ENCODE measurements at places on chromosomes 5 and 9.

GRCh38 chr9:114969269-114969668, 38.9 kb upstream of the TNFSF8 start:
- no peak for DNase-seq

DNA sequence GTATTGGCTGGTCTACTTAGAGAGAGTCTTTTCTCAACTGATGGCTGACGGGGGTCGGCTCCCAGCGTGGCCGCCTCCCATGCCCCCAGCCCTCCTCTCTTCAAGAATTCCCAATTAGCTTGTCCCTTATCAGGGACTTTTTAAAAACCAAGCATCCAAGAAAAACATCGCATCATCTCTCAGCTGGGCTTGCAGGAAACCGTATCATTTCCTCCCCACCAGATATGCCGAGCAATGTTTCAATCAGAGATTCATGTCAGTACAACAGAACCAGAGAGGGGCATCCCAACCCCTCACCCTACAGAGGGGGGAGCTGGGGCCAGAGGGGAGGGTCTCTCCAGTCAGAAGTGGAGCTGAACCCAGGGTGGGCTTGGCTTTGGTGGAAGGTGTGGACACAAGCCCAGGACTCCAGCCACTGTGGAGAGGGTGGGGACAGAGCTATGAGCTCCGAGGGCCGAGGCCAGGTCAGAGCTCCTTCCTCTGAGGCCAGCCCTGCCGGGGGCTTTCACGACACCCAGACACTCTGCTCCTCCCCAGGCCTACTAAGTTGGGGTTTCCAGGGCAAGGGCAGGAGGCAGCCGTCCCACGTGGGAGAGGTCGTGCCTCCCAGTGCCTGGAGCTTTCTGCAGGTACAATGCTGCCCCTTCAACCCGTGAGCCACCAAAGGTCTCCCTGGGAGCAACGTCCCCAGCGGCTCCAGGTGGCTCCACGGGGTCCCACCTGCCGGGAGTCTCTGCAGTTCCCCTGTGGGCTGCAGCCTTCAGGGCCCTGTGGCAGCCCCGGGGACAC, 39.0 kb upstream of the TMEM250 start:
- DNase-seq, result no peak

- DNase-seq, result no peak
Measured at GRCh38 chr5:150119421-150120061, 33.2 kb upstream of the CSF1R start.

DNA sequence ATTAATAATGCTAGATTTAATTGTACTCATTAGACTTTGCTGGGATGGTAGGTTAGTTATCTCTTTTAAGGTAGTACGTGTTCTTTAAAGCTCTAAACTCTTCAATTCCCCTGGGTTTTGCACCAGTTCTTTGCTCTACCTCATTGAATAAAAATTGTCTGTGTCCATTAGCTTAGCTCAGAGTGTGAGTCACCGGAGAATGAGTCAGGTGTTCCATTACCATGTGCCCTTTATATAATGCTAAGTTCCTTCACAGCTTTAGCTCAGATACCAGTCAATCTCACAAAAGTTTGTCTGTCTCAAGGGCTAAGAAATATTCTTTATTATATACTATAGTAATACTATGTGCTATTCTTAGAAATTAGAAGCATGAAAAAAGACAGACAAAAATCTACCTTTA, 339.4 kb downstream of the PRELID2 start:
- DNase-seq, result no peak

GRCh38 chr5:14945450-14945849, 73.9 kb upstream of the ANKH start:
- DNase-seq, result no peak

GRCh38 chr5:67548520-67549295, 352.1 kb upstream of the CD180 start:
- DNase-seq, result no peak

- DNase-seq, result no peak
Measured at GRCh38 chr5:127906562-127907204, 176.9 kb upstream of the SLC12A2 start.

GRCh38 chr5:7488734-7489133, 92.8 kb downstream of the ADCY2 start:
- DNase-seq, result no peak

DNA sequence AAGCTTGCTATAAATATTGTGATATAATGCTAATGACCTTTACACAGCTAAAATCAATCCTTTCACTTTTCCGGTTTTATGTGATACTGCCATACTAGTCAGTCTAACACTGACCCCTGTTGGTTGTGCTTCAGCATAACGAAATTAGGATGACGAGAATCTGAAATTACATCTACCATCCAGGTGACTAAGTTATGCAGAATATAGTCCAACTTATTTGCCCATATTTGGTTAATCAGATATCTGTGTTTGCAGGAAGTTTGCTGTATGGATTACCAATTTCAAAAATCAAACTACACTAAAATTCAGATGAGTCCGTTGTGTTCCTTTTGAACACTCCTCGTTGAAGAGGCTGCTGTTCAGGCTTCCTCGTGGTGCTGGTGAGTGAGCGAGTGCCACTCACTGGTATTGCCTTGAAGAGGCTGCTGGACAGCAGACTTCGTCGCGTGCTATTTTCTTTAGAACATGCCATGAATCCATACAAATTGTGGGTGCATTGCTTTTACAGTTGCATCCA, 32.5 kb downstream of the TENT4A start:
- no peak for DNase-seq

GRCh38 chr5:110008131-110008530, 318.4 kb downstream of the MAN2A1 start:
- no peak for DNase-seq

DNA sequence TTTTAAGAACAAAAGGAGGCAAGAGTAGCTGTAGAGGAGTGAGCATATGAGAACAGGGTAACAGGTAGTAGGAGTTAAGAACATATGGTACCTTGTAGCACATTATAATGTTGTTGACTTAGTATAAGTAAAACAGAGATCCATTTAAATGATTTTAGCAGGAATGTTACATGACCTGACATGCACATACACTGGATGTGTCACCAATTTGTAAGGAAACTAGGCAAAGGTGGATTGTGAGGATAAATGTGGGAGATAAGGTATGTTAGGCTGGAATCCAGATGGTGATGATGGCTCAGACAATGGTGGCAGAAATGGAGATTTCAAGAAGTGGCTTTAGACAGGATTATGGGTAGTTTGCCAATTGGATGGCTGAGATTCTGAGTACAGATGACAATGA, 443.1 kb upstream of the DAB2 start:
- DNase-seq, result no peak

DNA sequence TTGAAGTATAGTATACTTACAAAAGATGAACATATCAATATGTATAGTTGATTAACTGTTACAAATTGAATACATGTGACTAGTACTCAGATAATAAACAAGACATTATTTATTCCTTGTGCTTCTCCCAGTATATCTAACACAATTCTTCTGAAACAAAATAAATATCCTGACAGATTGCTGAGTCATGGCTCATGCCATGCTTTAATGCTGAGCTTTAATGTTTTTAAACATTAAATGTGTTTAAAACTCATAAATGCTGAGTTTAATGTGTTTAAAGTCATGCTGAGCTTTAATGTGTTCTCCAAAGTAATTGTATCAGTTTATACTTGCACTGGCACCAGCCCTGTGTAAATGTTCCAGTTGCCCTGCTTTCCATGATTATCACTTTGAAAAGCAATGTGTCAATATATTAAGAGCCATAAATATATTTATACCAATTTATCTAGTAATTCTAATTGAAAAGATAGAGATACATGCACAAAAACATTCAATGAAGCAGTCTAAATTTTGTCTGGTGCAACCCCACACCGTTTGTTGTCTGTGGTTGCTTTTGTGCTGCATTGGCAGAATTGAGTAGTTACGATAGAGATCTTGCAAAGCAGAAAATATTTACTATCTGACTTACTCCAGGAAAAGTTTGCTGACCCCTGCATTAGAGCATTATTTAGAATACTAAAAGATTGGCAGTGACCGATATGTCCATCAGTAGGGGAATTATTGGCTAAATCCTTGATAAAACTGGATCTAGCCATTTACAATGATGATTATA, 15.7 kb downstream of the KIAA1958 start:
- DNase-seq, result no peak

GRCh38 chr9:132551556-132551955, 30.9 kb upstream of the BARHL1 start:
- DNase-seq, result no peak

- DNase-seq, result no peak
Measured at GRCh38 chr5:43037636-43038495, 2.3 kb downstream of the ANXA2R start.

DNA sequence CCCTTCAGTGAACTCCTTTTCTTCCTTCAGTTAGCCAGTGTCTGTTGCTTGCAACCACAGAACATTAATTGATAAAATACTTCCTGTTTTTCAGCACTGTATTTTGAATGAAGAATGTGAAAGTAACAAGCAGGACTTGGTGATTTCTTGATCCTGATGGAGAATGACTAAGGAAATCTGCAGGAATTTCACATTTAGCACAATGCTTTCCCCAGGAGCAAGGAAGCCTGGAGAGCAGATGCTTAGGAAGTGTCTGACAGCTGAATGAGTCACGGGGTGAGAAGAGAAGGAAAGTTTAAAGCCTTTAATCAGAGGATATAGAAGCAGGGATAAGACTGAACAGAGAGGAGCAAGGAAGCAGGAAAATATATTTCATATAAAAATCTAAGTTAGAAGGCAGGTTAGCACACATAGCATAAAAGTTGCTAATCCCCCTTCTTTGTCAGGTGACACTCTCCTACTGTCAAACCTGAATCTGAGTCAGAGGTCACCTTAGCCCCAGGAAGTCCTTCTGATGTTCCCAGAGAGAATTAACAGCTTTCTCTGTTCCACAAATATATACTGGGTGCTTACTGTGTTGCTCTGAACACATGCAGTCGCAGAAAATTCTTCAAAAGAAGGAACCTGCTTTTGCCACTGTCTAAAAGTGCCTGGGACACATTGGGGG, 59.7 kb downstream of the GNA14 start:
- DNase-seq, result no peak

DNA sequence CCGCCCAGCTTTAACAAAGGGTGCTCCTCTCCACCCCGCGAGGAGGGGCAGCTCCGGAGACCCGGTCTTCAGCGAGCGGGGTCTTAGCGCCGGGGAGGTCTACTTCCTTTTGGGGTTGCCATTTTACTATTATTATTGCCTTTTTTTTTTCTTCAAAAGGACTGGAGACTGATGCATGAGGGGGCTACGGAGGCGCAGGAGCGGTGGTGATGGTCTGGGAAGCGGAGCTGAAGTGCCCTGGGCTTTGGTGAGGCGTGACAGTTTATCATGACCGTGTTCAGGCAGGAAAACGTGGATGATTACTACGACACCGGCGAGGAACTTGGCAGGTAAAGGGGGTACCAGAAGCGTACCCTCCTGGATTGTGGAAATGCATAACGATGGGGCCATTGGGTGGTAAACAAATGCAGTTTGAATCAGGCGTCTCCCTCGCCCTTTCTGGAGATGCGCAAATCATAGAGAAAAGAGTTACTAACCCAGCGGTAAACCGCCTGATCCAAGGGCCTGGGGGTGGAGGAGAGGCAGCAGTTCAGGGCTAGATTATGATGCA, 1.2 kb downstream of the DAPK1 start:
- DNase-seq, result no peak

DNA sequence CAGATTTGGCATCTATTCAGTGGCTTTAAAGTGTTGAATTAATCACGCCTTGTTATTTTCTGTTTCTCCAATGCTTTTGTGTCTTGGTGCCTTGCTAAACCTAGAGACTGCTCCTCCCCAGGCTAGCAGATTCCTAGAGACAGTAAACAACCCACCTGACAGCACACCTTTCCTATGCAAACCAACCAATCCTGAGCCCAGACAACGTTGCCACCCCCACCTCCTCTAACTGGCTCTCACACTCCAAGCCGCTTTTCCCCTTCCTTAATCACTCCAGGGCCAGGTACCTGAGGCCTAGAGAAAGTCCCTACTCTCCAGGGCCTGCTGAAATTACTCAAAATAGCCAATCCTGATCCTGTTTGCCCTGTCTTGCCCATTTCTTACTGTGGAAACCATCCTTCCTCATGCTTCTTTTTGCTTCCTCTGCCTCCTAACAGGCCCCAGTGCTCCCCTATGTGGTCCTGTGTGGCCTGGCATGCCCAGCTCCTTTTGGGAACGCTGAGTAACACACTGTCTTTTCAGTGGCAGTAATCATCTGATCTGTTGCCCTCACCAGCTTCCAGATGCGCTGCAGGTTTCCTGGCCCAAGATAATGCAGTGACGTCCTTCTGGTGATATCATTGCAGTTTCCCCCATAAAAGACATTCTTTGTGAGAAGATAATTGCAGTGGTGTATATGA, 53.4 kb downstream of the GAS1 start:
- no peak for DNase-seq

DNA sequence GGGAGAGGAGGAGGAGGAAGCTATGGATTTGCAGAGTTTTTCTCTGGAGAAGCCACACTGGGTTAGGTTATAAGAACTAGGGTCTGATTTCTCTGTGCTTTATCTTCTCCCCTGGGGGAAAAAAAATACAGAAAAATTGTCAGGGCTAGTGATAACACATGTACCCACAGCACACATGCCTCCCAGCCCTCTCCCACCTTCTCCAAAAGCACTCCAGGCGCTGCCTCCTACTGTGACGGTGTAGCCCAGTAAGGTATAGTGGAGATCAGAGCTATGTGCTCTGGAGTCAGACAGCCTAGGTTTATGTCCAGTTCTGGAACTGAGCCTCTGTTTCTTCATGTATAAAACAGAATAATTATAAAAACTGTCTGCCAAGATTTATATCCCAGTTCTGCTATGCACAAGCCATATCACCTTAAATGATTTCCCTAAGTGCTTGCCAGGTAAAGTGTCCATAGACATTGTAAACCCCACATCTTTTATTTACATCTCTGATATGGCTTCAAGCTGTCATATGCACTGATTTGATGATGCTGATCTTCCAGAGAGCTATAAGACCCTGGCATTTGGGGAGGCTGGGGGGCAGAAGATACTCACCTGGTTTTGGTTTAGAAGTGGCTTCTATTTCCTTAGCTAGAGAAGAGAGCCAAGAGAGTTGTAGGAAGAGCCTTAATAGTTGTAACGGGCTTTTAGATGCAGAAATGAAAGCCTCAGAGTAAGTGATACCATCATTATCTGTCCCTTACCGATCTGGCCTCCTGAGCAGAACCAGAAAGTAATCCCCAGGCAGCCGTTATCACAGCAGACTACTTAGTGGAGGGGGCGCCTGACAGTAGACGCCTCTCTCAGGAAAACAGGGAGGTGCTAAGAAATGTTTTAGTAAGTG, 7.6 kb downstream of the SLC1A3 start:
- DNase-seq, result no peak

GRCh38 chr5:151880324-151880723, 44.3 kb downstream of the GLRA1 start:
- DNase-seq, result no peak

DNA sequence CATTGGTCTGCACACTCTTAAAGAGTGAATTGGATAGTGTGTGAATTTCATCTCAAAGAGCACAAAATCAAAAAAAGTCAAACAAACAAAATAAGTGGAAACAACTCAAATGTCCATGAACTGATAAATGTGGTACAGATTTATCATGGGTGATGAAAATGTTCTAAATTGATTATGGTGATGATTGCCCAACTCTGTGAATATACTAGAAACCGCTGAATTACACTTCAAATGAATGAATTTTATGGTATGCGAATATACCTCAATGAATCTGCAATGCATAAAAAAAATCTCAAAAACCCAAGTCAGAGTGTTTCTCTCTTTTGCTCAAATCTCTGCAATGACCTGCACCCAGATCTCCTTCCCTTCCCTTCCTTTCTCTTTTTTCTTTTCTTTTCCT, 64.0 kb downstream of the PRRC1 start:
- no peak for DNase-seq

- no peak for DNase-seq
Measured at GRCh38 chr5:71969460-71969859, 137.8 kb upstream of the MAP1B start.

GRCh38 chr5:81326554-81326953, 25.2 kb downstream of the ZCCHC9 start:
- no peak for DNase-seq

GRCh38 chr9:69923972-69924371, 103.4 kb downstream of the CFAP95 start:
- no peak for DNase-seq

Data from esophagus squamous epithelium (tissue), 5 donors.